A172 (cell line): ENCODE measurements at places on chromosomes 1 and 21. TPM values are rescaled to one million over a fixed set of nuclear protein-coding genes. Genes with fewer than 3 reads are reported as not detected.

The GBP6 gene
- total RNA-seq: not detected in 2 replicates

The SLC5A9 gene
- total RNA-seq: not detected in 2 replicates

The SPATA17 gene
- 0.12 and 0.91 TPM in 2 replicates for total RNA-seq

The SLC25A44 gene
- 25.2 and 35.8 TPM in 2 replicates for total RNA-seq

The OXCT2 gene
- total RNA-seq: not detected in 2 replicates

The KCNJ9 gene
- not detected in 2 replicates for total RNA-seq

The FAM151A gene
- total RNA-seq: not detected in 2 replicates

The TMEM63A gene
- total RNA-seq: 7.8 and 8.2 TPM in 2 replicates

The PCSK9 gene
- not detected in 2 replicates for total RNA-seq

The SRGAP2 gene
- 31.0 and 31.5 TPM in 2 replicates for total RNA-seq

The ITGB2 gene
- total RNA-seq: 0.19 and 1.2 TPM in 2 replicates

The LRRC52 gene
- not detected in 2 replicates for total RNA-seq

- DNase-seq: no peak
Observed at GRCh38 chr1:10717296-10718082, 79.0 kb downstream of the CASZ1 start.

DNA sequence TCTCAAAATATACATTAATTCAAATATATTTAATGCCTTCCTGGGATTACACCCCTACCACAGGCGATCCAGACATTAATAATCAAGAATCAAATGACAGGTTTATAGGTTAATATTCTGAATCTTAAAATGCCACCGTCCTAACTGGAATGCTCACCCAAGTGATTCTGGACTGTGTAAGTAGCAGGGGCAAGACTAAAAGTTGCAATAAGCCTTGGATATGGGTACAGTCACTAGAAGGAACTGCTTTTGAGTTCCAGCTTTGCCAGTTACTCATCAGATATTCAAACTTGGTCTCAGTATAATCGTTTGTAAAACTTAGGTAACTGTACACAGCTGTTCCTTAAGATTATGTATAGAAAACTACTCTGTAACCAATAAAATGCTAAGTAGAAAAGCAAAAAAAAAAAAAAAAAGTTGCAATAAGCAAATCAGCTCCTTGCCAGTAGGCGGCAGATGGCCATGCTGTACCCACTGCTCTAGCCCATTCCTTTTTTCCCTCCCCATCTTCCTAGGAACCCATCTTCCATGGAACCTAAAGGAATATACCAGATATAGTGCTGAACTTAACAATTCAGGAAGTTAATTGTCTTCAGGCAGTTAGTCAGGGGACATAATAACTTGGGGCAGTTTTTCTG, 10.5 kb downstream of the RO60 start:
- DNase-seq: peak; percentile 40

- no peak for DNase-seq
Observed at GRCh38 chr1:165857046-165857801, 29.8 kb downstream of the UCK2 start.

- DNase-seq: no peak
Observed at GRCh38 chr21:42156690-42157605, 62.0 kb upstream of the ABCG1 start.

- DNase-seq: no peak
Observed at GRCh38 chr1:12172042-12172851, 5.5 kb downstream of the TNFRSF1B start.

GRCh38 chr1:31802190-31803150, 13.4 kb downstream of the SPOCD1 start:
- no peak for DNase-seq

DNA sequence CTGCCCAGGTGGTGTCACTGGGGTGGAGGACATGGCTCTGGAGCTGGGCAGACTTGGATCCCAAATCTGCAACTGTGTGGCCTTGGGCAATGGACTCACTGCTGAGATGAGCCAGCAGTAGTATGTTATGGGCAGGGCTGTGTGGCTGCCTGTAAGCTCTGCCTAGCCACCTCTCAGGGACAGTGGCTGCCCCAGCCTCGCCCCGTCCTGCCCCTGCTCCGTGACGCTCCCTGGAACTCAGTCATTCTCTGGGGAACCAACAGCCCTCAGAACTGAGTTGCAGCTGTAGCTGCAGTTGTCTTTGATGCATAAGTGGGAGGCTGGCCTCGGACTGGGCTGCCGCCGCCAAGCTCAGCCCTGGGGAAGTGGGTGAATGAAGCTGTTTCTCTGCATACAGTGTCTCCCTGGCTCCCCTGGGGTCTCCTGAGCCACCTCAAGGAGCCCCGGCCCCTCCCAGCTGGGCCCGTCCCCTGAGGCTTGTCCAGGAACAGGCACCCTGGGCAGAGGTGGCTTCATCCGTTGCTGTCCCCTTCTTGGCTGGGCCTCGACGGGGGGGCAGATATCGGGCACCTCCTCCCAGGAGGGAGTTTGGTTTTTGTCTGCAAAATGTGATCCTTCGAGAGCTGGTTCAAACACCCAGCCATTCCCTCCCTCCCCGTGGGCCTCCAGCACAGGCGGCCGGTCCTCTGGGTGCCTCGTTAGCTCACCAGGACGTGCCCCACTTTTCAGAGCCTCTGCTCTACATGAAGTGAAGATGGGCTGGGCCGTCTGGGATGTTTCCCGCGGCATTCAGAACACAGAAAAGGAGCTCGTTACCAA, 26.2 kb upstream of the PLCH2 start:
- no peak for DNase-seq

GRCh38 chr21:19523061-19523460, 1119.5 kb upstream of the TMPRSS15 start:
- DNase-seq: no peak

GRCh38 chr1:3678361-3679097, 26.2 kb downstream of the TP73 start:
- no peak for DNase-seq

DNA sequence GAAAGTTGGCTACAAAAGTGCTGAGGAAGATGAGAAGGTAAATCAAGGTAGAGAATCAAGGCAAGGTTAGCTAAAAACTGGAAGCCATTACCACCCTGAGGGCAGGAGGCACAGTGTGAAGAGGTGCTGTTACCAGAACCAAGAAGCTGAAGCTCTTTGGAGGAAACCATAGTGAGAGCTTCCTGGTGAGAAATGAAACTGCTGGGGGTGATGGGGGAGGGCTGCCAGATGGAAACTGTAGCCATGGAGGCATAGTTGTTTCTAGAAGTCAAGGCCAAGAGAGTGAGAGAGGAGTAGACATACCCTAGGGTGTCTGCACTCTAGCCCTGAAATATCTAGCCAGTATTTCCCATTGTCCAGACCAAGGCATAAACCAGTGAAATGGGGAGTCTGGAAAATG, 28.7 kb downstream of the IFI44 start:
- DNase-seq: no peak

- no peak for DNase-seq
Observed at GRCh38 chr1:44827197-44828002, 15.7 kb downstream of the PTCH2 start.

- no peak for DNase-seq
Observed at GRCh38 chr1:72649991-72650390, 367.7 kb upstream of the NEGR1 start.

DNA sequence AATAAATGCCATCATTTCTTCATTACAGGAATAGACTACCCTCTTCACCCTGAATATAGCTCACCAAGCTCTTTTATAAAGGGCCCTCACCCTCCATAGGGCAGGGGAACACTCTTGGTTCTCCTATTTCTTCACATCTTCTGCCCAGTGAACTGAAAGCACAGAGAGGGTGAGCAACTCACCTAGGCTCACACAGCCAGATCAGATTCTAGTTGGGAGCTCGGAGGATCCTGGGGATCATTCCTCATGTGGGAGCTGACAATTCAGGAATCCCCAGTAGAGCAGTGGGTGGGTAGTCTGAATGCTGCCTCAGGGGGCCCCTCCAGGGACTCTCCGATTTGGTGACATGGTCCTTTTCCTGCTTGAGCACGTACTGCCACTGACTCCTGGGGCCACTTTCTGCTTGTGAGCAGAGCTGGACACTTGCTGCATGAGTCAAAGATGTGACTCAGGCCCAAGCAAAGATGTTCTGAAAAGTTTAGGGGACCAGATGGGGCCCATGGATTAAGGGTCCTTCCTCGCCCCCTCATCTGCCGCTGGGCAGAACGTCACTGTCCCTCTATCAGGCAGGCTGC, 63.7 kb upstream of the WNT4 start:
- no peak for DNase-seq

DNA sequence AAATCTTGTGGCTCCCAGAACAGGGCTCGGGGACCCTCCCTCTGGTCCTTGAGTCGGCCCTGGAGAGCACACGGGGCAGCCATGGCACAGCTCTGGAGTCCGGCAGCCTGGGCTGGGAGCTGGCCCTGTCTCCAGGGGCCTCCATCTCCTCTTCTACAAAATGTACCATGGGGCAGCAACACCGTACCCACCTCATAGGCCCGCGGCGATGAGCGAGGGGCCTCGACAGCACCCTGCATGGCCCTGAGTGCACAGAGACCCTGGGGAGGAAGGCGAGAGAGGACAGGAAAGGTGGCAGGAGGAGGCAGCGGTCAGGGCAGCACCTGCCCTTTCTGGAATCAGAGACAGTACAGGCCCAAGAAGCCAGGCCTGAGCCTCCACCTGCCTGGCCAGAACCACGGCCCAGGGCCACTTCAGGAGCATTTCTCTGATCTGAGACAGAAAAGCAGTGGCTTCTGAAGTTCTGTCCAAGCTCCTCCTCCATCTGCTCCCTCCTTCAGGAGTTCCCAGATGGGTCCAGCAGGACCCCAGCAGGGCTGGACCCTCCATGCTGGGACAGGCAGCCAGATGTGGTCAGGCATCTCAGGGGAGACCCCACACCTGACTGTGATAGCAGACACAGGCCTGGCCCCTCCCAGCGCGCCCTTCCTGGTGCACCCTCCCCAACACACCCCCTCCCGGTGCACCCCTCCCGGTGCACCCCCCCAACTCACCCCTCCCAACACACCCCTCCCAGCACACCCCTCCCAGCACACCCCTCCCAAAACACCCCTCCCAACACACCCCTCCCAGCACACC, 75.9 kb upstream of the ARHGEF16 start:
- no peak for DNase-seq

DNA sequence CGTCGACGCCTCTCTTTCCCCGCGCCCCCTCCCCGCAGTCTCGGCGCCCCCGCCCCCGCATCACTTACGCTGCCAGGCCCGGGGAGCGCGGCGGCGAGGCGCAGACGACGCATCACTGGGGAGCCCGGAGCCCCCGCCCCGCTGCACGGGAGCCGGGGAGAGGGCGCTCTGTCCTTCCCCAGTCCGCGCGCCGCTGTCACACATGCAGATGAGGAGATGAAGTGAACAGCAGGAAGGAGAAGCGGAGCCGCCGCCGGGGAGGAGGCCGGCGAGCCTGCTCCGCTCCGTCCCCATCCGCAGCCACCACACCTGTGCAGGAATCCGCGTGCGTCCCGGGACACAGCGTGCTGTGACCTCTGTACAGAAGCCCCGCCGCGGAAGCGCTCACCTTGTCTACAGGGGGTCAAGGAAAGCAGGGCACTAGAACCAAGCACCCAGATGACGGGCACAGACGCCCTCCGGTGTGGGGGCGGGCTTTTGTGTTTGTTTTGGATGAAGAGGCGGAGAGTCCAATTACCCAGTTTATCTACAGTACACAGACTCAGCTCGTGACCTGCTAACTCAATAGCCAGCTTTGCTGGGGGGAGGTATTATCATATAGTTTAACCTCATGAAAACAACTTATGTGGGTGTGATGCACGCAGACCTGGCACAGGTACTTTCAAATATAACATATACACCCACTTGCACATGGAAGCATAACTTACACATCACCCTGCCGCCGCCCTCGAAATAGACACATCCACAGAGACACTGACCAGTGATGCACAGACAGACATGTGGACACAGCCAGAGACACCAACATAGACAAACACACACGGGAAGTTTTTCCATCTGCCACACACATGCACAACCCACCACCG, 12.4 kb downstream of the KLHDC8A start:
- DNase-seq: no peak

- DNase-seq: no peak
Observed at GRCh38 chr1:221753828-221754188, 11.9 kb upstream of the DUSP10 start.

GRCh38 chr21:37101384-37101783, 28.3 kb downstream of the TTC3 start:
- no peak for DNase-seq

DNA sequence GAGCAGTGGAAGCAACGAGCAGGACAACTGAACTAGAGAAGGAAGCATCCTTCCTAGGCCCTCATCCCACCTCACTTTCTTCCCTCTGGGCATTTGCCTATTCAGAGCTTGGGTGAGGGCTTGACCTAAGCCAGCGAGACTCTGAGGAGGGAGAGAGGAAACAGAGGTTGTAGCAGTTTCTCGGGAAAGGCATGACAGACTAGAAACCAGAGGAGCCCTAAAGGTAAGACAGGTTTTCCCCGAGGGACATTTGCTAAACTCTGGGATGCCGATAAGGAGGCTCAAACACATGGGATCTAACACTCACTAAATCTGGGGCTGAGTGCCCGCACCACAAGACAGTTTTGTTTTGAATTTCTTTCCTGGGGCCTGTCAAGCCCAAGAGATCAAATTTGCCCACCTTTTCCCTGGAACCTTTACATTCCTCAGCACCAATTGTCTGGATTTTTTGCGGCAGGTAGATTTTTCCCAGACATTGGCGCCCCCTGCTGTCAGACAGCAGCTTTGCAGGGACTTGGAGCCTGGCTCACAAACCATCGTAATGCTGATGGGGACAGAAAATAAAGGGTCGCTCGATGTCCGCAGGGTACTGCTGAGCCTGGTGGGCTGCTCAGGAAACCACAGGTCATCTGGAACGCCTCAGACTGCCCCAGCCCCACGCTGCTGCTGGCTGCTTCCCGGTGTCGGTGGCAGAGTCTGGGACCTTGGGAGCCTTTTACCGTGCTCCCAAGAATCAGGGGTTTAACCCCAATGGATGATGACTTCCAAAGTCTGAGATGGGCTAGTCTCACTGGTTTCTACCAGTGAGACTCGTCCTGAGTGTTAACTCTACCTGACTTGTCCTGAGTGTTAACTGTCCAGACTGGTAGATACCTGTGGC, 23.4 kb upstream of the TSPAN2 start:
- DNase-seq: no peak

- no peak for DNase-seq
Observed at GRCh38 chr21:35426469-35426868, 377.4 kb upstream of the RUNX1 start.

DNA sequence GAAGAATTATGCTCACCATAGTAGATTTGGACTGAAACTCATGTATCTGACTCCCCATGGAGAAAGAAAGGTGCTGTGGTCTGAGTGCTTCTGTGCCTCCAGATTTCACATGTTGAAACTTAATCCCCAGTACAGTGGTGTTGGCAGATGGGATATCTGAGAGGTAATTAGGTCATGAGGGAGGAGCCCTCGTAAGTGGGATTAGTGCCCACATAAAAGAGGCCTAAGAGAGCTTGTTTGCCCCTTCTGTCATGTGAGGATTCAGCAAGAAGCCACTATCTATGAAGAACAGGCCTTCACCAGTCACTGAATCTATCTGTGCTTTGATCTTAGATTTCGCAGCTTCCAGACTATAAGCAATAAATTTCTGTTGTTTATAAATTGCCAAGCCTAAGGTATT, 150.1 kb downstream of the PLPP3 start:
- no peak for DNase-seq

- no peak for DNase-seq
Observed at GRCh38 chr1:174988539-174988938, 11.2 kb upstream of the CACYBP start.

GRCh38 chr1:1047407-1047806, 26.7 kb downstream of the RNF223 start:
- DNase-seq: no peak
